ENCODE measurements at places on chromosomes 3 and 15. TPM values are rescaled to one million over a fixed set of nuclear protein-coding genes. Genes with fewer than 3 reads are reported as not detected.

The MYO5C gene
- 0.60 TPM for total RNA-seq

The ERICH6 gene
- 0.35 TPM for total RNA-seq

The TNFAIP8L3 gene
- total RNA-seq: not detected

The RETNLB gene
- not detected for total RNA-seq

The ACP3 gene
- total RNA-seq: 2.1 TPM

The KBTBD12 gene
- 0.12 TPM for total RNA-seq

The CEP19 gene
- 1.1 TPM for total RNA-seq

The SKOR1 gene
- 2.0 TPM for total RNA-seq

The PPP2R3A gene
- 0.40 TPM for total RNA-seq

The MKRN2OS gene
- total RNA-seq: not detected

The ROPN1B gene
- total RNA-seq: not detected

The AP3S2 gene
- 38.2 TPM for total RNA-seq

The NBEAL2 gene
- total RNA-seq: 532 TPM

The IFRD2 gene
- total RNA-seq: 32.1 TPM

The SERINC4 gene
- total RNA-seq: not detected

The HGD gene
- total RNA-seq: 0.80 TPM

The FSTL1 gene
- total RNA-seq: 1.9 TPM

The RARRES1 gene
- not detected for total RNA-seq

The CYP8B1 gene
- total RNA-seq: not detected

The SIDT1 gene
- 136 TPM for total RNA-seq

The IQCF5 gene
- total RNA-seq: not detected

The CGNL1 gene
- total RNA-seq: not detected

The LMCD1 gene
- not detected for total RNA-seq

The SH2D7 gene
- total RNA-seq: not detected

The PPP1R14D gene
- total RNA-seq: not detected

The C3orf20 gene
- total RNA-seq: not detected

The SPTSSB gene
- total RNA-seq: 11.1 TPM

The CCR8 gene
- 0.35 TPM for total RNA-seq

The GXYLT2 gene
- total RNA-seq: not detected

The SERPINI2 gene
- not detected for total RNA-seq

The ZDHHC23 gene
- 3.5 TPM for total RNA-seq

The SLC28A2 gene
- not detected for total RNA-seq

The CRYBG3 gene
- total RNA-seq: 1.8 TPM

The CFAP100 gene
- total RNA-seq: not detected

The DET1 gene
- 3.9 TPM for total RNA-seq

The CHRM5 gene
- total RNA-seq: not detected

The EPHB1 gene
- total RNA-seq: not detected

The GNAT1 gene
- total RNA-seq: not detected

The FBXO40 gene
- not detected for total RNA-seq

The ISLR gene
- not detected for total RNA-seq

The ZMYND10 gene
- 6.3 TPM for total RNA-seq

The ETFA gene
- total RNA-seq: 79.8 TPM

The STAC gene
- not detected for total RNA-seq

The GRM2 gene
- total RNA-seq: 5.6 TPM

The CD200 gene
- total RNA-seq: not detected

The TPRA1 gene
- 22.7 TPM for total RNA-seq

The NAALADL2 gene
- total RNA-seq: not detected

The GREM1 gene
- total RNA-seq: not detected

The ROBO2 gene
- total RNA-seq: not detected

The GP9 gene
- total RNA-seq: 8.6 TPM

The DAZL gene
- total RNA-seq: not detected

All from natural killer cell (primary cell).